ENCODE measurements at places on chromosomes 6 and 20.
A peak's percentile ranks its signal among the peaks of the same experiment; 100 is the strongest.

DNA sequence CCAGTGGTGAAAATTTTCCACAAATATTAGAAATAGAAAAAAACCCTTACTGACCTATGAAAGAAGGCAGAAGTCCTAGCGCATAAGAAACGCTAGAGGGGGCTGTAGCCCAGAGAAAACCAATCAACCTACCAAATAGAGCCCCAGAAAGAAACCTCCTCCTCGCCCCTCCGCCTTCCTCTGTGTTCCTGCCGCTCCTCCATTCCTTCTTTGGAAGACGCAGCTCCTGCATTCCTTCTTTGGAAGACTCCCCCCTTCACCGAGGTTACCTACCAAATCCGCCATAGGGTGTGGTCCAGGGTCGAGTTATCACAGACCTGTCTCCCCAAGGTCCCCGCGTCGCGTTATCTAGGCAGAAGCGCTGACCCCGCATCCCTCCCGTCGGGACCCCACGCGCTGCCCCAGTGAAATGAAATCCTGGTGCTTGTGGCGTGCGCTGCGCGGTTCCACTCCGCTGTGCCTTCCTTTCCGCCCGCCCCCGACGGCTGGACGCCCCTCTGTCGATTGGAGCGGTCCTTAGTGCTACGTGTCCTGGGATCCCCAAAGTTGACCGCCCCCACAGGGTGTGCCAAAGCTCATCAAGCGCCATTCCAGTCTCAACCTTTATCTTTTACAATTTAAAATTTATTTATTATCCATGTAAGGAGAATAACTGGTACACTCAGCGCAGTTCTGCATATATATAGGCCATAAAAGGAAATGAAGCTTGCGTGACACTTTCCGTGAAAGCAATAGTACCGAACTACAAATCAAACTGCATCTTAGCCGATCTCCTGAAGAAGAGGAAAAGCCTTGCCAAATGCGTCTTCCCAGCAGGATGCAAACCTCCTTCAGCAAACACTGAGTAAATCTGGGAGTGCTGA is 13.0 kb downstream of the RPP21 start:
- peak; percentile 92 for DNase-seq

GRCh38 chr20:36017048-36017951 is 48.9 kb downstream of the CNBD2 start:
- no peak for DNase-seq

DNA sequence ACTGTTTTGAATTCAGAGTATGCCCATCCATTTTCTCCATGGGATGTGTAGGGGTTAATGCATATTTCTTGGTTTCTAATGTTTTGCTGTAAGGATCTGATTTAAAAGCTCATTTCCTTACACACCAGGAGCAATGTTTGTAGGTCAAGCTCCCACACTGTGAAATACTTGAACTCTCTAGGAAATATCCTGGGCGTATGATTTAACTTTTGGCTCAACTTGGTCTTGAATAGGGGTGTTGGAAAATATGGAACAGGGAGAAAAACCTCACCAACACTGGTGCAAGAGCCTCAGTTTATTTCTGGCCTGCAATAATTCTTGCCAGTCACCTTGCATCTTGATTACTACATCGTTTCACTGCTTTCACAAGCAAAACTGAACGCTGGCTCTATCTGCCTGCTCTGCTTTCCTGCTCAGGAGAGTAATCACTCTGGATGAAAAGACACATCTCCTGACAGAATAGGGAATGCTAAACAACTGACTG is 25.1 kb upstream of the RFPL4B start:
- no peak for DNase-seq

- DNase-seq, result no peak
Observed at GRCh38 chr6:96907498-96907897, 9.8 kb upstream of the NDUFAF4 start.

Measured in cerebellar cortex (tissue), 1 donor.